ENCODE measurements at places on chromosomes 5 and 9. TPM values are rescaled to one million over a fixed set of nuclear protein-coding genes. Genes with fewer than 3 reads are reported as not detected.

- no peak overlapping the region for H3K27ac ChIP-seq
- H3K4me3 ChIP-seq = no peak overlapping the region
- no peaks in the 10 kb centered on the region for H3K27me3 ChIP-seq
- H3K4me1 ChIP-seq = no peaks in the 10 kb centered on the region
These were observed 67.5 kb downstream of the ZCCHC7 start for GRCh38 chr9:37187713-37188439.

- DNase-seq = no peak
- no peaks in the 10 kb centered on the region for H3K27me3 ChIP-seq
- no peaks in the 10 kb centered on the region for H3K36me3 ChIP-seq
- no peaks in the 10 kb centered on the region for H3K4me1 ChIP-seq
- H3K4me3 ChIP-seq = no peak overlapping the region
These were observed 30.8 kb downstream of the DAB2IP start for GRCh38 chr9:121682201-121682600.

GRCh38 chr9:91740701-91741100, 209.3 kb downstream of the ROR2 start:
- no peak overlapping the region for H3K4me3 ChIP-seq
- H3K27me3 ChIP-seq = no peaks in the 10 kb centered on the region
- peak; percentile 37 for DNase-seq
- no peaks in the 10 kb centered on the region for H3K36me3 ChIP-seq
- no peak overlapping the region for H3K27ac ChIP-seq
- H3K4me1 ChIP-seq = no peaks in the 10 kb centered on the region

DNA sequence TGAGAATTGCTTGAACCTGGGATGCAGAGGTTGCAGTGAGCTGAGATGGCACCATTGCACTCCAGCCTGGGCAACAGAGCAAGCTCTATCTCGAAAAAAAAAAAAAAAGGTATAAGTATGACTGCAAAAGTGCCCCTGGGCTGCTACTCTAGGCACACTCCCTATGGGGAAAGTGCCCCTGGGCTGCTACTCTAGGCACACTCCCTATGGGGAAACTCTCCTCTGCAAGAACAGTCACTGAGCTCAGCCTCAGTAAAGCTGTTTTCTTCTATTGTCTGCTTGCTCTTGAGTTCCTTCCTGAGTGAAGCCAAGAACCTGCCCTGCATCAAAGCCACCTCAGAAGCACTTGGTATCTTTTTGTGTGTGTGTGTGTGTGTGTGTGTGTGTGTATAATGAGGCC, 20.9 kb upstream of the TENT2 start:
- H3K4me3 ChIP-seq = no peak overlapping the region
- H3K4me1 ChIP-seq = no peaks in the 10 kb centered on the region
- no peaks in the 10 kb centered on the region for H3K36me3 ChIP-seq
- no peaks in the 10 kb centered on the region for H3K27me3 ChIP-seq
- no peak overlapping the region for H3K27ac ChIP-seq

DNA sequence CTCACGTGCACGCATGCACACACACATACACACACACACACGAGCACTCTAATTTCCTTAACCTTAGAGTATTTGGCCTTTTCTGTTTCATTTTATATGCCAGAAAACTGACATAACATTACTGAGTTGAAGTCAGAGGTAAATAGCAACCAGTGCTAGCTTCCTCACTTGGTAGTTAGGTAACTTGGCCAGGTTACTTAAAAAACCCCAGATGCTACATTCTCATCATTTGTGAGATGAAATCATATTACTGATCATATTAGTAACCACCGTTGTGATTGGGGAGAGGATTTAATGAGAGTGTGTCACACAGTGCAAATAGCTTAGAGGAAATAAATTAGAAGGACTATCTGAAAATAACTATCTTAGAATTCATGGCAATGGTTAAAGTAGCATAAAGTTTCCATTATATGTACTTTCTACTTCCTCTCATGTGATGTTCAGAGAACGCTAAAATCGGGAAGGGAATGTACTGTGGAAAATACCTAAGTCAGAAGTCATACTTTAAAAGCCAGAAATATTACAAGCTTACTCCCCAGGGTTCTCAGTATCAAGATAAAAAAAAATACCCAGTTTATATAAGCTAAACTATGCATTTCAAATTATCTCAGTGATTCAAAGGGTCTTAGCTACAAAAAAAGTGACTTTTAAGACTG, 120.5 kb downstream of the TUSC1 start:
- H3K27ac ChIP-seq = no peak overlapping the region
- no peaks in the 10 kb centered on the region for H3K27me3 ChIP-seq
- H3K36me3 ChIP-seq = no peaks in the 10 kb centered on the region
- H3K4me3 ChIP-seq = no peak overlapping the region

DNA sequence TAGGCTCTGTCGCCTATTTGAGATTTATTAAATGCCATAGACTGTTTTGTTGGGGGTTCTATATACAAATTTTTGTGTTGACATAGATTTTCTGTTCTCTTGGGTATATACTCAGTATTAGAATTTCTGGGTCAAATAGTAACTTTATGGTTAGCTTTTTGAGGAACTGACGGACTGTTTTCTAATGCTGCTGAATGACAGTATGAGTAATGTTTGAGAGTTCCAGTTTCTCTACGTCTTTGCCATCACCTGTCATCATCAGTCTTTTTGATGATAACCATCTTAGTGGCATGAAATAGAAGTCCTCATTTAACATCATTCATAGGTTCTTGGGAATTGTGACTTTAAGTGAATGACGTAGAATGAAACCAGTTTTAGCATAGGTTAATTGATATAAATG, 60.1 kb downstream of the CCDC171 start:
- DNase-seq = no peak
- H3K27me3 ChIP-seq = no peaks in the 10 kb centered on the region
- no peaks in the 10 kb centered on the region for H3K36me3 ChIP-seq
- no peak overlapping the region for H3K27ac ChIP-seq
- no peaks in the 10 kb centered on the region for H3K4me1 ChIP-seq

- H3K36me3 ChIP-seq = no peaks in the 10 kb centered on the region
- peaks cover 15% of the 10 kb centered on the region for H3K4me1 ChIP-seq
- H3K27ac ChIP-seq = peak overlapping the region; percentile 68
- H3K27me3 ChIP-seq = no peaks in the 10 kb centered on the region
- H3K4me3 ChIP-seq = no peak overlapping the region
These were observed 101.8 kb upstream of the TAF11L2 start for GRCh38 chr5:17396247-17396646.

DNA sequence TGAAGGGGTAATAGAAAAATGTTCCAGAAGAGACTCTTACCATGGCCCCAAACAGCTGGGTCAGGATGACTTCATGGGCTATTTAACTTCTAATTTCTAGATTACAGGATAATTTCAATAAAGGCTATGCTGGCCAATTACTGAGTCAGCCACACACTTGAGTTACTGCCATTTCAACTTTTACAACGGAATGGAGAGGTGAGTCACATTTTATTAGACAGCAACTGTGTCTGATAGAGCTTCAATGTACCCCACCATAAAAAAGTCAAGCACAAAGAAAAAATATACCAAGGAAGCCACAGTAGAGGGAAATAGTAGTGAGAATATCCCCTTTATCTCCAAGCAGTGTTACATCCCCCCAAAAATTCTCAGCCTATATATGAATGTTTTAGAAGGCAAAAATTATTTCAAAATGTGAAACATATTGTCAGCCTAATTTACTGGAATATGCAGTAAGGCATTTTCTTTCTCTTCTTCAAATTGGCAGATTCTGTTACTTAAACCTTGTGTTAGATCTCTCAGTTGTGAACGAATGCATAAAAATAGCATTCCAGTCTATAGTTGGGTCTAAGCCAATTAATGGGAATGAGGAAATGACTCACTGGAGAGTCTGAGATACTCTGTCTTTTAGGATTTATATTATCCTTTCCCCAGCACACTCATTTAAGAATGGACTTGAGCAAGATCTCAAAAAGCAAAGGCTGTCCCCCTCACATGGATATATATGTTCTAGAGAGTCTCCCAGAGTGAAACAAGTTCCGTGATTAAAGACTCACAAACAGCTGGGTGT, 47.1 kb upstream of the RAI14 start:
- H3K27me3 ChIP-seq = no peaks in the 10 kb centered on the region
- peak overlapping the region; percentile 58 for H3K27ac ChIP-seq
- H3K36me3 ChIP-seq = no peaks in the 10 kb centered on the region
- peaks cover 5% of the 10 kb centered on the region for H3K4me1 ChIP-seq

GRCh38 chr5:64340293-64340692, 165.5 kb upstream of the RGS7BP start:
- no peak overlapping the region for H3K27ac ChIP-seq
- H3K4me1 ChIP-seq = no peaks in the 10 kb centered on the region
- no peaks in the 10 kb centered on the region for H3K27me3 ChIP-seq
- no peaks in the 10 kb centered on the region for H3K36me3 ChIP-seq
- no peak for DNase-seq

GRCh38 chr5:141389153-141390042, 1.9 kb downstream of the PCDHGB4 start:
- no peak overlapping the region for H3K4me3 ChIP-seq
- H3K27me3 ChIP-seq = no peaks in the 10 kb centered on the region

DNA sequence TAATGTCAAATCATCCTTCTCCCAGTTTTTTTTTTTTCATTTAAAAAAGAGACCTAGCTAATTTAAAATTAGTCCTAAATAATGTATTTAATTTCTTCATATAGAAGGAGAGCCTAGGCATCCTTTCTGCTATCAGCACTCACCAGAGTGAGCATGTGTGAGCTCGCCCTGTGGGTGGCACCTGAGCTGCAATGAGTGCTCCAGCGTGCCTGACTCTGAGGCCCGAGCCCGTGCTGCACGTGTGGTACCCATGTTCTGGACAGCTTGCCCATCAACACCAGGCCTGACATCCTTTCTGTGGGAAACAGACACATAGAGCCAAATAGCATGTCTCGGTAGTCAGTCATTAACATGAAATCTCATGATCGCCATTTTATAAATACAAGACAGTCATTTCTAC, 381.4 kb downstream of the DTWD2 start:
- no peaks in the 10 kb centered on the region for H3K4me1 ChIP-seq
- no peak overlapping the region for H3K4me3 ChIP-seq
- no peak for DNase-seq
- H3K36me3 ChIP-seq = no peaks in the 10 kb centered on the region
- H3K27me3 ChIP-seq = no peaks in the 10 kb centered on the region
- no peak overlapping the region for H3K27ac ChIP-seq

- no peaks in the 10 kb centered on the region for H3K4me1 ChIP-seq
- no peak overlapping the region for H3K4me3 ChIP-seq
- no peaks in the 10 kb centered on the region for H3K27me3 ChIP-seq
- H3K27ac ChIP-seq = no peak overlapping the region
- DNase-seq = no peak
- no peaks in the 10 kb centered on the region for H3K36me3 ChIP-seq
These were observed 146.4 kb downstream of the GRIA1 start for GRCh38 chr5:153636670-153637451.

GRCh38 chr9:120423812-120424211, 156.2 kb downstream of the CDK5RAP2 start:
- no peak overlapping the region for H3K4me3 ChIP-seq
- H3K4me1 ChIP-seq = no peaks in the 10 kb centered on the region

DNA sequence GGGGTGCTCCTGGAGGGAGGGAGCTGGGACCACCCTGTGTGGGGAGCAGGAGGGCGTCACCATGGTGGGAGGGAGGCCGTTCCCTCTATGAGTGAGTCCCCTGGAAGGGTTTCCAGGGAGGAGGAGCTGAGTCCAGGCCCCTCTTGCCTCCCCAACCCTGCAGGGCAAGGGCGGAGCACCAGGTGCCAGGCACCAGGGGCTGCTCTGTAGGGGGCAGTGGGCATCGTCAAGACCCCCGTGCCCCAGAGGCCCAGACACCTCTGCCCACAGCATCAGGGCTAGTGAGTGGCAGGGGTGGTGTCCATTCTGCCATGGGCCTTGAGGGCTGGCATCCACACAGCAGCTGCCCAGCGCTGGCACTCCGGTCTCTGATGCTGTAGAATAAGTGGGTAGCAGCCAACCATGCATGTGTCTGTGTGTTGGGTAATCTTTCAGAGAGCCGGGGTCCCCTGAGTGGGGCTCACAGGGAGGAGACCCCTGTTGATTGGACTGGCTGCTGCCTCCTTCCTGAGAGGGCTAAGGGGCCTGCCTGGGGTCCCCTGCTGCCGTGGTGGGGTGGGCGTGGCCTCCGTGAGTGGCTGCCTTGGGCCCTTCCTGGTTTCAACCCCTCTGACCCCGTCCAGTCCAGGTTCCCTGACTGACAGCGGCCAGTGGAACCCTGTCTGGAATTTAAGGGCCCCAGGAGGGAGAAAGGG, 72.7 kb upstream of the RNU6ATAC start:
- H3K27ac ChIP-seq = no peak overlapping the region
- H3K4me3 ChIP-seq = no peak overlapping the region
- H3K36me3 ChIP-seq = no peaks in the 10 kb centered on the region
- H3K4me1 ChIP-seq = peaks cover 11% of the 10 kb centered on the region
- H3K27me3 ChIP-seq = no peaks in the 10 kb centered on the region

DNA sequence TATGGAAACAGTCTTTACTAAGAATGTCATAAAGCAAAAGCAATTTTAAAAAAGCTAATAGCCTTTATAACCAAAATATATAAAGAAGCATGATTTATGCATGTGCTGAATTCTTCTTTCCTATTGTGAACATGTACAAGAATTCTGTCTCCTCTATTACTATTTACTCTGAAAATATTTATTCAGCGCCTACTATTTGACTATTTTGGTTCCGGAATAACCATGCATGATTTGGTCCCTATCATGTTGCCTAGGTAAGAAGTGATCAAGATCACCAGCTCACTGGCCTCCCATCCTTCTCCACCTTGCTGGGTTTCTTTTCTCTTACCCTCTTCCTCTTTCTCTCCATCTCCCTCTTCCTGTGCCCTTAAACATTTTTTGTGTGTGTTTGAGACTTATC, 443.8 kb downstream of the SH3GL2 start:
- H3K4me3 ChIP-seq = no peak overlapping the region
- no peaks in the 10 kb centered on the region for H3K4me1 ChIP-seq
- DNase-seq = no peak
- no peaks in the 10 kb centered on the region for H3K36me3 ChIP-seq
- no peaks in the 10 kb centered on the region for H3K27me3 ChIP-seq

GRCh38 chr9:17648516-17648915, 69.7 kb downstream of the SH3GL2 start:
- no peak for DNase-seq
- no peaks in the 10 kb centered on the region for H3K4me1 ChIP-seq
- H3K27ac ChIP-seq = no peak overlapping the region
- H3K36me3 ChIP-seq = no peaks in the 10 kb centered on the region
- H3K27me3 ChIP-seq = no peaks in the 10 kb centered on the region
- H3K4me3 ChIP-seq = no peak overlapping the region

Gene PCDHAC2
- polyA plus RNA-seq = 6.4 TPM

Gene CCL21
- not detected for polyA plus RNA-seq

Gene PPP3R2
- not detected for polyA plus RNA-seq

Gene ELAVL2
- polyA plus RNA-seq = not detected

Gene PDE6A
- polyA plus RNA-seq = 3.7 TPM
